Hematopoietic multipotent progenitor cell treated with erythropoietin and hydrocortisone succinate and interleukin-3 and kit ligand, for 17 days (in vitro differentiated cells): ENCODE measurements at places on chromosomes 12 and 14.
A peak's percentile ranks its signal among the peaks of the same experiment; 100 is the strongest.

- DNase-seq = no peak
Measured at GRCh38 chr14:91195881-91196280, 48.6 kb downstream of the GPR68 start.

GRCh38 chr12:129665414-129665813, 238.4 kb downstream of the TMEM132D start:
- DNase-seq = no peak

DNA sequence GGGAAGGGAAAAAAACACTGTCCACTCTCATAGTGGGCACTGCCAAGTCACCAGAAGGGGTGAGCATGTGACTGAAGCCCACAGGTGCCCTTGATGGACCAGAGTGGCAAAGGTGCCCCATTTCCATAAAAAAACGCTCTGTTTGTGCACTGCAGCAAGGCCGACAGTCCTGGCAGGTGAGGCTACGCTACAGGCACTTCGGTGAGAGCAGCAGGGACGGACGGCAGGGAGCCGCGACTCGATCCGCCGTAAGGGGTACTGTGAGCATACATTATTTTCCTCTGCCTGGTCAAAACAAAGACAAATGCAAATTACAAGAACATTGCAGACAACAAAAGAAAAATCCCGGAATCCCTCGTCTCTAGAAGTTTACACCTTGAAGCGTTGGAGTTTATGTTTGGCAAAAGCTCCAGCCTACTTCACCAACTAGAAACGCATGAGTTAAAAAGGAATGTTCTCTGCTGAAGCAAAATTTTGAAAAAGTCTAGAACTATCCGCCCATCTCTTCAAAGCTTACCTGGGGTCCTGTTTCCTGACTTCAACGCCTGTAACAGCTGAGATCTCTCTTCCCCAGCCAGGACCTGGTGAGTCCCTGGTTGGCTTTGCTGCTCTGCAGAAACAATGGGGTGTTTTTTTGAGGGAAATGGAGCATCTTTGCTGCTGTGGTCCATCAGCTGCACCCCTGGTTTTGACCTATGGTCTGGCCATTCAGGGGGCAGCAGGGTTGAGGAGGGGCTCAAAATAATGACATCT, 52.9 kb upstream of the RFLNA start:
- no peak for DNase-seq

GRCh38 chr14:54881761-54882401, 20.7 kb downstream of the GCH1 start:
- peak; percentile 43 for DNase-seq

GRCh38 chr14:104437703-104438102, 141.9 kb upstream of the C14orf180 start:
- no peak for DNase-seq
